ENCODE measurements at places on chromosomes 3 and 15. TPM values are rescaled to one million over a fixed set of nuclear protein-coding genes. Genes with fewer than 3 reads are reported as not detected.

SH2D7 gene
- 0.12 TPM for polyA plus RNA-seq

GOLGA6D gene
- polyA plus RNA-seq = not detected

C3orf20 gene
- polyA plus RNA-seq = 0.05 TPM

TMEM266 gene
- 0.28 TPM for polyA plus RNA-seq

ILDR1 gene
- polyA plus RNA-seq = 0.29 TPM

MRPL47 gene
- 43.0 TPM for polyA plus RNA-seq

MYRIP gene
- 2.0 TPM for polyA plus RNA-seq

CFAP91 gene
- 0.17 TPM for polyA plus RNA-seq

GOLGA8N gene
- polyA plus RNA-seq = 11.2 TPM

ZNF502 gene
- 6.1 TPM for polyA plus RNA-seq

DNA sequence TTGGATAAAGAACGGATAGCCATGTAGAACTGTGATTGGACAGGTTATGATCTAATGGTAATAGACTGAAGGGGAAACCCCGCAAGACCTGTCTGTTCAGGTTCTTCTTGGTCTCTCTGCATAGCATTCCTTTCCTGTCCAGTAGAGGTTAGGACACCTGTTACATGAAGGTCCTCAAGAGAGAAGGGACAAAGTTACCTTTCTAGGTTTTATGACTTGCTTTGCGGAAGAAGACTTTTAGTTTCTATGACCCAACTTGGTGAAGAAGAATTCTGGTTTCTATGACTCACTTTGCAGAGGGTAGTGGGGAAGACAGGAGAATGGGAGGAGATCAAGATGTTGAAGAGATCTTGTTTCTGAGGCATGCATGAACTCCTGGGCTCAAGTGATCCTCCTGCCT is 97.9 kb upstream of the C3orf80 start:
- no peak for DNase-seq

GRCh38 chr15:28907338-28907960 is 21.7 kb downstream of the APBA2 start:
- DNase-seq = no peak

GRCh38 chr3:19256313-19256712 is 108.0 kb downstream of the KCNH8 start:
- DNase-seq = no peak

DNA sequence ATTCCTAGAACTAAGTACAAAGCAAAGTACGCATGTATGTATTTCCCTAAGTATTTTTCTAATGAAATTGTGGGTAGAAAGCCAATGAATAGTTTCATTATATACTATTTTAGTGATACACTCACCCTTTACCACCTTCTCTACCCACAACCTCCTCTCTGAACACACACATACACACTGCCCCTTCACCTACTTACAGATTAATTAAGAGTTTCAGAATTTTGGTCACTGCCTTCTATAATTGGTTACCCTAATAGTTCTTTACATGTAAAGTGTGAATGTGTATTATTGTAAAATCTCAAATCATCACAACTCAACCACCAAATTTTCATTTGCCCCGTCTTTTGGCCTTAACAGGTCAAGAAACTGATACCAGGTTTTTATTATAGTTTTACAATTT is 7.2 kb downstream of the PFN2 start:
- no peak for DNase-seq

- no peak for DNase-seq
Observed at GRCh38 chr3:66800941-66801545, 197.1 kb upstream of the KBTBD8 start.

- no peak for DNase-seq
Observed at GRCh38 chr15:69648775-69649735, 196.4 kb downstream of the RPLP1 start.

DNA sequence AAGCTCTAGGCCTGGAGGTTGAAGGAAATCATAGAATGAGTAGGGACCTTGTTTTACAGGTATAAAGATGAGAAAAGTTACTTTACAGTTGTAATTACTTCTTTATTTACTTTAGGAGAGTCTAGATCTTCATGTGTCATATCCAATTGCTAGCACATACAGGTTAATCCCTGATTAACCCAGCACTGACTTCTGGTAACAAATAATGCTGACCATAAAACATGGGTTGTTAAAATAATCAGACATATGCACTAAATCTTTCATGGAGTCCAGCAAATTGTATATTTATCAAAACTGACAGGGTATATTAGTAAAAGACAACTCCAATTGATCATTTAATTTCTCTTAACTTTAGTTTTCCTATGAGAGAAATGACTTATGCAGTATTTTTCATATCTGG is 245.2 kb downstream of the NFKBIZ start:
- DNase-seq = no peak

- no peak for DNase-seq
Observed at GRCh38 chr3:156818273-156818651, 7.9 kb upstream of the LEKR1 start.

DNA sequence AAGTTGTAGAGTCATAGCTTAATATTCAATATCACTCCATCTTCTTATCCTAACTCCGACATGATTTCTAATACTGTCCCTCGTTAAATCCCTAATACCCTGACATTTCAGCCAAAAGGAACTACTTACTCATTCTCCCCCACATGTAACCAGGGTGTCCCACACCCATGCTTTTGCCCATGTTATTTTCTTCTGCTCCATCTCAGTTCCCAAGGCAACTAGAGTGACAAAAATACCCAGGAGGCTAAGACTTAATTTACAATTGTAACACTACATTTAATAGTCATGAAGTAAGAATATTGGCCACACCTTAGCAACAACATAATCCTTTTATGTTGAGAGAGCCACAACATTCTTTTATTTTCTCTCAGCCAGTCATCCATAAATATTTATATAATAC is 248.5 kb upstream of the TGFBR2 start:
- no peak for DNase-seq

DNA sequence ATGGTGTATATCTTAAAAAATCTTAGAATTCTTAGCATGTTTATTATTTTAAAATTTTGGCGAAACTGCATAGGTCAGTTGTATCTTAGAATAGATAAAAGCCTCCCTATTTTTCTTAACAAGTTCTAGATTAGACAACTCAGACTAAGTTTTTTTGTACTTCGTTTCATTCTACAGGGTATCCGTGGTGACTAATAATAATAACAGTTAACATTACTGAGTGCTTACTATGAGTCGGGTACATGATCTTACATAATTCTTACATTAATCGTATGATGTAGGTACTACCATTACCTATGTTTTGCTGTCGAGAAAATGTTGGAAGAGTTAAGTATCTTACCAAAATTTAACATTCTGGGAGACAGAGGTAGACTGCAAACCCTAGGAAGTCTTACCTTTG is 60.7 kb downstream of the UBE2E2 start:
- DNase-seq = no peak

- DNase-seq = no peak
Observed at GRCh38 chr15:81199031-81199779, 2.5 kb downstream of the IL16 start.

DNA sequence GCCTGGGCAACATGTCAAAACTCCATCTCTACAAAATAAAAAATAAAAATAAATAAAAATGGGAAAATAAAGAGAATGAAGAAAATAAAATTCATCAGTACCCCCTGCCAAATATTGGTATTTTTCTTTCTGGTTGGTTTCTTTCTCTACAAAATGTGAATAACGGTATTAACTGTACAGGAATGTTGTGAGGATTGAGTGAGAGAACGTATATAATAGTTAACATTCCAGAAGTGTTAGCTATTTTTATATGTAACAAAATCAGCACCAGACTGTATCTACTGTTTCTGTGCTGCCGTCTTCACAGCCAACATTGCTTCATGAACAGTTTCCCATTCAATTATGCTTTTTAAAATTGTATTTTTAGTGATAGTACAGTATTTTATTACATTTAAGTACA is 25.5 kb upstream of the RNU6-1 start:
- no peak for DNase-seq

DNA sequence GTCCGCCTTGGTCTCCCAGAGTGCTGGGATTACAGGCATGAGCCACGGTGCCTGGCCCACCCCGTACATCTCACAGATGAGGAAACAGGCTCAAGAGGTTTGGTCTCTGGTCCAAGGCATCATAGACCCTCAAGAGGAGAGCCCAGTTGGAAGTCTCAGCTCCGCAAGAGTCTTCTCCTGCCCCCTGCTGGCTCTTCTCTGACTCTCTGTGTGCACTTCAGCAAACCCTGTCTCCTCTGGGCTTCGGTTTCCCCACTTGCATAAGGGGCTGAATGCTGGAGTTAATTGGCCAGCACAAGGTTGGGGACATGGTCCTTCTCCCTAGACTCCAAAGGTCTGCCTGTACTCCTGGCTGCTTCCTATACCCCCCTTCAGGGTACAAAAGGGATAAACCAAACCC is 3.9 kb downstream of the MST1R start:
- DNase-seq = no peak

GRCh38 chr3:64131725-64132469 is 93.4 kb downstream of the PRICKLE2 start:
- DNase-seq = no peak

GRCh38 chr3:194279101-194279500 is 72.0 kb downstream of the CPN2 start:
- no peak for DNase-seq

DNA sequence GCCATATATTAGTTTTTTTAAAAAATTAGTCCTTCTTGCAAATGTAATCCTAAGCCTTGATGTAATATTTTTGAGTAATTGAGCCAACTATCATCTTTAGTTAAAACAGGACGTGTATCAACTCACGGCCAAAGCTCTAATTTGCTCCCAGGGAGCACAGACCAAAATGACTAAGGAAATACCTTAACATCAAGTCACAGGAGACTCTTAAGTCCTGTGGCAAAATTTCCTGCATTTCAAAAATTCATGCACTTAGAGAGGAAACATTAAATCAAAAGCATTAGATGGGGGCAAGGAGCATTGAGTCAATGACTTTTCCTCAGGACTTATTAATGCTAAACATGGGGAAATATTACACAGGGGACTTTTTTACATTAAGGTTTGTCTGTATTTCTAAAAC is 276.0 kb downstream of the MFSD1 start:
- no peak for DNase-seq

- no peak for DNase-seq
Observed at GRCh38 chr3:133742351-133743091, 3.7 kb upstream of the TF start.

DNA sequence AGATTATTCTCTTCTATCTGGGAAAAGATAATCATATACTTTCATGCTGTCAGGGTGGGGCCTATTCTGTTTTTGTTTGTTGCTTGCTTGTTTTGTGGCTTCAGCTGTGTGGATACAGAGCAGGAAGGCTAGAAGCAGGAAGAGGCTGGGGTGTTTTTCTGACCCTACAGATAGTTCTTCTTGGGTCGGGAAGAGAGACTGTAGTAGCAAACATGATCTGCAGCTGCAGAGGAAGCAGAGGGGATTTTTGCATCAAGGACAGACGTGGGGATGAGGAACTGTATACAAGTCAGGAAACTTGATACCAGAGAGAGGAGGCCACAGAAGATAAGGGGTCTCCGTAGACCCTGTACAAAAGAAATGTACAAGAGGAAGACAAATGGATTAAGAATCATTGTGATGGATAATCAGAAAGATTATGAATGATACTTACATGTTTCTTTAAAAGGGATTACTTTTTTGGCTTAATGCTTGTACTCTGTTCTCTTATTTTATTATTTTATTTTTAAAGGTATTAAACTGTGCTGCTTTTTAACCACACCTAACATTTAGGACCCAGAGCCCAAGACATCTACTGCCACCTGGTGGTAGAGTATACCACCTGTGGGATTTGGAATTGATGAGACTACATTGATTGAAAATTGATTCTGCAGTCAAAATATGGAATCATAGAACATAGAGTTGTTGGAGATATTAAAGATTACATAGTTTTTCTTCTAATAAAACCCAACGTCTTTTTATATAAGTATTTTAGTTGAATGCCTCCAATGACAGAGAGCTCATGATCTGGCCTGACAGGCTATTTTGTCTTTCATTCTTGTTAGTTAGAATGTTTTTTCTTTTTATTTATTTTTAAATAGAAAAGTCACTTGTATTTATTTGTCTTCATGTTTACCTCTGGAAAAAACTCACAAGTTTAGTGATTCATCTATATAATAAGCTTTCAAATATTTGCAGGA is 87.3 kb upstream of the ROPN1 start:
- peak; percentile 41 for DNase-seq

DNA sequence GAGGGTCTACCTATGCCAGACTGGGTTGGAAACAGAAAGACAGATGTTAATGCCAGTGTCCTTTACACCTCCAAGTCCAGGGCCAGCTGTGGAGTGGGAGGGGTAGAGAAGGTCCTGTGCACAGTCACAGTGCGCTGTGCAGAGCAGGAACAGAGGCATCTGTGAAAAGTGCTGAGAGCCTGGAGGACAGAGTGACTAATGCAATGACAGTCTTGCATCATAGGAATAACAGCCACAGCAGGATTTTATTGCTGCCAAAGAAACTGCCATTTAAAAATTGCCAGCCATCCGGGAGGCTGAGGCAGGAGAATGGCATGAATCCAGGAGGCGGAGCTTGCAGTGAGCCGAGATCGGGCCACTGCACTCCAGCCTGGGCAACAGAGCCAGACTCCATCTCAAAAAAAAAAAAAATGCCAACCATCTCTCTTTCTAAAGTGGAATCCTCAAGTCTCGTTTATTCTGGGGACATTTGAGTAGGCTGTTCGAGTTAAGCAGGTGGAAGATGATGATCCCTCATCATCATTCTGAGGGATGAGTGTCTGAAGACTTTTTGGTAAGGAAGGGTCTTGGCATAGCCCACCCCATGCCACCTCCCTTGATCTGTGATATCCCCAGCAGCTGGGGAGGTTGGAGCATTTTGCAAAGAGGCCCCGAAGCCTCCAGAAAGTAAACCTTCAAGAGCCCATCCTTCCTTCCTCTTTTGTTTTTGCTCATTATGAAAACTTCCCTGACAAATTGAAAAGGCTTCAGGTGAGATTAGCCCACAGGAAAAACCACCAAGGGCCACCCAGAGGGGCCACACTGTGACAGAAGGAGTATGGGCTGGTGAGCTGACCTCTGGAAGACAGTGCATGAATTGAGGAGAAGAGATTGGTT is 7.7 kb downstream of the CCR2 start:
- no peak for DNase-seq

DNA sequence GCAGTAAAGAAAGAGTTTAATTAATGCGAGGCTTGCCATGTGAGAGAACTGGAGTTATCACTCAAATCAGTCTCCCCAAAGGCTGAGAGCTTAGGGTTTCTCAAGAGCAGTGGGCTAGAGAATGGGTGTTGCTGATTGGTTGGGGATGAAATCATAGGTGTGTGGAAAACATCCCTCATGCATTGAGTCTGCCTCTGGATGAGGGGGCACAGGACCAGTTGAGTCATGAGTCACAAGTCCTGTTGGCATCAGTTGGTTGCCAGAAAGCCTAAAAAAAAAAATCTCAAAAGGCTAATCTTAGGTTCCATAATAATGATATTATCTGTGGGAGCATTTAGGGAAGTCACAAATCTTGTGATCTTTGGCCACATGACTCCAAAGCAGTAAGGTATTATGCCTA is 800.3 kb downstream of the TUSC7 start:
- DNase-seq = no peak

GRCh38 chr3:42843713-42844411 is 31.8 kb downstream of the CYP8B1 start:
- DNase-seq = no peak

Data from muscle of arm (tissue), 14 donors.